ENCODE measurements at places on chromosomes 1 and 21. TPM values are rescaled to one million over a fixed set of nuclear protein-coding genes. Genes with fewer than 3 reads are reported as not detected.

GRCh38 chr21:35232545-35233176 lies 183.6 kb upstream of the RUNX1 start:
- DNase-seq: peak; percentile 42

DNA sequence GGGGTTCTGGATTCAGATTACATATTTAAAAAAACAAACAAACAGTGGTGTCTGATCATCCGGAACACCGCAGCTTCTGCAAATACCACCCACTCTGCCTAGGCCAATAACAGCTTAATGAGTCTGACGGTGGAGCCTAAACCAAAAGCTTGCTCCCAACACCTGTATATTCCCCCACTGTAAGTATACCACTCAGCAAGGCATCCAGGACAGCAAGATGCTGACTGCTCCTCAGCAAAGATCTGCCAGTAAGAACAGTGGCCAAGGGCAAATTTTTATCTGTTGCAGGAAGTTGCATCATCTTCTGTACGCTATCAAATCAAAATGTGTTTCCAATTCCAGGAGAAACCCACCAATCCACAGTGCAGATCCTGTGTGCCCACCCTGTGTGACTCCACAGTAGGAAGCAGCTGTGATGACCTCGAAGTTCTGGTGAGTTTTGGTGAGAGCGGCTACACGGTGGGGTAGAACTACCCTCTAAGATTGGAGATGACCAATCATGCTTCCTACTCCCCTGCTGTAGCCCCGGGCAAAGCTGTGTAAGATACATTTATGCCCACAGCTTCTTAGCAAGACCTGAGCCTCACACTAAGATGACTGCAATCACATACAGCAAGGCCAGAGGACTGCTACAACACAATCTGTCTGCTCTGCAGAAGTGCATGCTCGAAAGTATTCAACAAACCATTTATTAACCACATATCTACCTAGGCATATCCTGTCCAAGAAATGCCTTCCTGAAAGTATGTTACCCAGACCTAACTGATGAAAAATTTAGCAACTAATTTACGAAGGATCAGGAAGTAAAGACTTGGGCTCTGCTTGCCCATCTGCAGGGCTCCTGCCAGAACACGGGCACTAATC lies 30.5 kb downstream of the SIPA1L2 start:
- DNase-seq: no peak

DNA sequence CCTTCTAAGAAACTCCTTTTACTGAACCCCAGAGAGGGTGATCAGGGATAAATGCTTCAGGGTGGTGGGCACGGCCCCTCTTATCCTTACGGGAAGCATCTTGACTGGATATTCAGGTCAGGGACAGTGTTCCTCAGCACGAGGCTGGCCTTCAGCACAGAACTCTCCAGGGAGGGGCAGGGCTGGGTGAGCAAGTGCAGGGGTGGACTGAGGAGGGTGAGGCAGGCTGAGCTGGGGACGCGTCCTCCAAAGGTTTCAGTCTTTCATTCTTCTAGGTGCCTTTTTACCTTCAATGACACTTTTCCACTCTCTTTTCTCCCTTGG lies 52.3 kb downstream of the RASSF5 start:
- no peak for DNase-seq

DNA sequence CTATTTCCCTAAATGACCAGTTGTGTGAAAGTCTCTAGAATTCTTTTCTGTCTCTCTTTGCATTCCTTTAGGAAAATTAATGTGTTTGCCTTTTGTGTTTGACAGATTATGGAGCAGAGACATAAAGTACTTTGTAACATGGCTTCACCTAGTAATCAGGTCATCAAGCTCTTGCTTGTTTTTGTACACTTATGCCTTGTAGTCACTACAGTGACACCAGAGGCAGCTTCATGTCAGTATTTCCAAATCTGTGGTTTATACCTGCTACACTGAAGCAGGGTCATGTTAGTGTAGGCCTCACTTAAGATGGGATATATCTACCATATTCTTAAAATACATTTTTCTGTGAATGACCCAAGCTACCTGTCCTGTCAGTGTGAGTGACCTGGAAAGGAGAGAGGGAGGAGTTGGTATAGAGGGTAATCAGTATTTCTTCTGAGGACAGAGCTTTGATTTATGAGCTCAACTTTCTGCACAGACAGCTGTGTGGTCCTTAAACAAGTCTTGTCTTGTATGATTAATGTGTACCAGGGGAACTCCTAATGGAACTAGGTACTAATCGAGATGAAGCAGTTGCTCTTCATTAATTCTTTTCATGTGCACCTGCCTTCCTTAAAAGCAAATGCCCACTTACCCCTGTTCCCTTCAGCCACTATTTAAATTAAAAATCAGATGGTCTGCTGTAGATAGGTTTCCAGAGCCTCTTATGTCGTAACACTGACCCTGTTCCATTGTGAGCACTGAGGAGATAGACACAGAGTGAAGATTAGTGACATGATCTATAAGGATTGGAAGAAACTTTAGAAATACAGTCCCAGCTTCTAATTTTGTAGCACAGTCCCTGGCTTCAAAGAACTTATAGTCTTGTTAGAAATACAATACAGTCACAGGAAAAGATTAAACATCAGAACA lies 45.7 kb downstream of the MACO1 start:
- no peak for DNase-seq

DNA sequence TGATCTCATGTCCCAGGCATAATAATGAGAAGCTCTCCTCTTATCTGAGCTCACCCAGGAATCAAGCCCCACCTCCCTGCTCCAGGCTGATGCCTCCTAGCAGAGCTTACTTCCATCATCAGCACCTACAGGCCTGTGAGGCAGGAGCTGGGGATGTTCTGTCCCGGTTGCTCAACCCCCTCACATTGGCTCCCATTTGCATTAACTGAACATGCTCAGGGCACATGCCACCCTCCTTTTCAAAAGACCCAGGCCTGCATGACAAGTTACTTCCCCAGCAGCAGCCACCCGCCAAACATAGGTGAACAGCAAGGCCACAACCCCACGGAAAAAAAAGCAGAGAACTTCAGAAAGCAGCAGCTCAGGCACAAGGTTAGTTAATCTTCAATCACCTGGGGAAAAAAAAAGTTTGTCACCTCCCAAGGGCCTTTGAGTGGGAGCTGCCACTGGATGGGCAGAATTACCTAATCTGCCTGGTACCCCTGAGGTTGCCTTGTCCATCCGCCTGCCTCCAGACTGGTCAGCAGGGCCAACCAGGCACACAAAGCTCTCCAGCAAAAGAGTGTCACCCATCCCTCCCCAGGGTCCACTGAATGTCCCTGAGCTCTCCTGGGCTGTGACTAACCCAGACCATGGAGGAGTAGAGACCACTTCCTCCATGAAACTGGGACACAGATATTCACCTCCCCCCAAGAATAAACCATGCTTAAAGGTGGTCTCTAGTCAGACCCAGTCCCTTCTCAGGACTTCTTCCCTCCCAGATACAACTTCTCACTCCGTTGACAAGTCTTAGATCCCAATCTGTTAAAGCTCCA lies 4.4 kb downstream of the KCNN3 start:
- no peak for DNase-seq

CD84 gene
- not detected for total RNA-seq

DNA sequence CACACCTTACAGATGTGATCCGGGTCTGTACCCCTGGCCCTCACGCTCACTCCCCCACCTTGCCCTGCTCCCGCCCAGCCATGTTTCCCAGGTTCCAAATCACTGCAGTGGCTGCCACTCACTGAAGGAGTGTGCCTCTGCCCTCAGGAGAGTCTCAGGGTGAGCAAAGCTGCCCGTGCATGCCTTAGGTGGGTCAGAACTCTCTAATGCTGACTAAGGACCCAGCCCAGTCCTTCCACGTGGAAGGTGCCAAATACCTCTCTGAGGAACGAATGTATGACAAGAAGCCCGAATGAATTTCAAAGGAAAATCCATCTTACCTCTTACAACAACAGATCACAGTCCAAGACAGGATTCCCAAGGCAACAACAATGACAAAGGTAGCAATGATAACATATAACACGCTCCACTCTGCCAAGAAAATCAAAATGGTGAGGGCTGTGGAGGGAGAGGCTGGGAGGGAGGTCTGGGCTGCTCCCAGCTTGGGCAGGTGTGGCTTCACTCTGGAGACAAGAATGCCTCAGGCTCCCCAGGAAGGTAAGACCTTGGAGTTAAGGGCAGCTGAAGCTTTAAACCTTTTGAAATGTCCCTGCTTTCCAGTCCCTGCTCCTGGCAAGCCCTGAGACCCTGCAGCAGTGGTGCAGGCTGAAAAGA lies 115.2 kb downstream of the KIAA0319L start:
- DNase-seq: no peak

DNA sequence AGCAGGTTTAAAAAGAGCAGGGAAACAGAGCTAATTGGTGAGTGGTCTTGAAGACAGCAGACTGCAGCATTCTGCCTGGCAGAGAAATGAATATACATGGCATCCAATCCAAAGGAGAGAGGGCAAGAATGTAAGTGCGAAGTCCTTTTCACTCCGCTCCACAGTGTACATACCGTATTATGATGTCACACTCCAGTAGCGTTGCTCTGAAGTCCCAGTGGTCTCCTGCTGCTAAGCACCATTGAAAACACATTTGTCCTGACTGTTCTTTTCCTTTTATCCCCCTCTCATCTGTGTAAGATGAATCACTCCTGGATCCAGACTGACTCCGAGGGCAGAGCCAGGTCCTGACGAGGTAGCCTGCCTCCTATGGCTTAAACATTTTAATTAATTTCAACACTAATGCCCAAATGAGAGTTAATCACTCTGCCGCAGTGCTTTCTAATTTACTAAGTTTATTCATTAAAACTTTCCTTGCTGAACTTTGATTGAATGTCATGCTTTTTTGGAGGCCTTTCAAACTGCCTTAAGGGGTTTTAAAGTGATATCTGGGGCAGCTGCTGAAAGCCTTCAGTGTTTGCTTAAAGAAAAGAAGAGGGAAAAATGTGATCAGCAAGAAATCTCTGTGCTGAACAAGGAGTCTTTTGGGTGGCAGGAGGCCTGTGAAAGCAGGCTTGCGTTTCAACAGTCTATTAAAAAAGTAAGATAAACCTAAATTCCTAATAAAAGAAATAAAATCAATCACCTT lies 227.2 kb downstream of the ATG4C start:
- peak; percentile 65 for DNase-seq

DNA sequence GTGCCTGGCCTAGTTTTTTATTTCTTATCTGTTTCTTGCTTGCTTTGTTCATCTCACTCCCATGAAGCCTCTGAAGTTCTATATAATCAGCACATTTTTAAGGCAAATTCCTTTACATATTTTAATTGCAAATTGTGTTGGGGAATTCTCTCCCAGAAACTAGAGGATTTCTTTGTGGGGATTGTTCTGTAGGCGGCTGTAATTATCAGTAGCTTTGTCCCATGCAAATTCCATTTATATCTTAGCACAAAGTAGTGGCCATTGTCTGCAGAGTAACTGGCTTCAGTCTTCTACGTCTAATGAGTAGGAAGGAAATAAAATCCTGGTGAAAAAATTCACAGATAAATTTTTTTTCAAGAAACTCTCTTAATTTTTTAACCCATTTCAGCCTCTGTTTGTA lies 35.7 kb downstream of the CLEC20A start:
- DNase-seq: no peak

GRCh38 chr1:212754193-212754592 lies 37.4 kb downstream of the NSL1 start:
- DNase-seq: no peak

- DNase-seq: no peak
Measured at GRCh38 chr1:7300893-7301663, 470.0 kb upstream of the VAMP3 start.

Measured in SK-MEL-5 (cell line).